ENCODE measurements at places on chromosomes 2 and 18. TPM values are rescaled to one million over a fixed set of nuclear protein-coding genes. Genes with fewer than 3 reads are reported as not detected.

Gene SLC4A3
- 396 TPM for total RNA-seq

Gene STAT4
- 37.8 TPM for total RNA-seq

Gene GAREM2
- 1.1 TPM for total RNA-seq

Gene CHST10
- total RNA-seq: 7.8 TPM

Gene FOXD4L1
- total RNA-seq: not detected

Gene ST6GAL2
- 0.38 TPM for total RNA-seq

Gene CCDC178
- total RNA-seq: 0.27 TPM

Gene RETSAT
- total RNA-seq: 16.6 TPM

Gene DYSF
- total RNA-seq: 82.8 TPM

Gene DES
- 21,230 TPM for total RNA-seq

Gene B3GNT2
- total RNA-seq: 31.2 TPM

Gene MARCHF4
- total RNA-seq: not detected

Gene GPBAR1
- total RNA-seq: 1.2 TPM

Gene WDR43
- 25.9 TPM for total RNA-seq

Gene CYRIA
- total RNA-seq: 3.7 TPM

Gene EFEMP1
- total RNA-seq: 48.5 TPM

Gene ADRA2B
- 5.5 TPM for total RNA-seq

Gene TRIM43
- not detected for total RNA-seq

Gene DSG4
- not detected for total RNA-seq

Gene TWIST2
- 0.83 TPM for total RNA-seq

Gene SS18
- 42.4 TPM for total RNA-seq

Gene CBLN2
- total RNA-seq: not detected

Gene CFC1
- not detected for total RNA-seq

Gene SETBP1
- 15.5 TPM for total RNA-seq

Gene NEB
- total RNA-seq: 10.9 TPM

Gene TMEM17
- total RNA-seq: 1.4 TPM

Gene HMSD
- 1.1 TPM for total RNA-seq

Gene STON1
- 6.7 TPM for total RNA-seq

Gene CCDC138
- total RNA-seq: 1.3 TPM

Gene DYNAP
- not detected for total RNA-seq

Gene CPO
- not detected for total RNA-seq

Gene ERMN
- not detected for total RNA-seq

Gene FSHR
- not detected for total RNA-seq

Gene ACMSD
- not detected for total RNA-seq

Gene SERPINB10
- total RNA-seq: not detected

Gene C2orf72
- total RNA-seq: 0.08 TPM

Gene ADAM23
- total RNA-seq: 78.7 TPM

Gene SLC5A7
- total RNA-seq: not detected

Gene SKOR2
- not detected for total RNA-seq

Gene RUFY4
- total RNA-seq: not detected

Gene TRMT61B
- total RNA-seq: 18.2 TPM

Gene CROCC2
- total RNA-seq: not detected

Gene HOXD11
- not detected for total RNA-seq

Gene POU3F3
- total RNA-seq: 0.11 TPM

Gene CYP1B1
- 92.7 TPM for total RNA-seq

Gene FAM110C
- total RNA-seq: 4.0 TPM
